T-helper 9 cell (primary cell): ENCODE measurements at places on chromosomes 12 and 14.

DNA sequence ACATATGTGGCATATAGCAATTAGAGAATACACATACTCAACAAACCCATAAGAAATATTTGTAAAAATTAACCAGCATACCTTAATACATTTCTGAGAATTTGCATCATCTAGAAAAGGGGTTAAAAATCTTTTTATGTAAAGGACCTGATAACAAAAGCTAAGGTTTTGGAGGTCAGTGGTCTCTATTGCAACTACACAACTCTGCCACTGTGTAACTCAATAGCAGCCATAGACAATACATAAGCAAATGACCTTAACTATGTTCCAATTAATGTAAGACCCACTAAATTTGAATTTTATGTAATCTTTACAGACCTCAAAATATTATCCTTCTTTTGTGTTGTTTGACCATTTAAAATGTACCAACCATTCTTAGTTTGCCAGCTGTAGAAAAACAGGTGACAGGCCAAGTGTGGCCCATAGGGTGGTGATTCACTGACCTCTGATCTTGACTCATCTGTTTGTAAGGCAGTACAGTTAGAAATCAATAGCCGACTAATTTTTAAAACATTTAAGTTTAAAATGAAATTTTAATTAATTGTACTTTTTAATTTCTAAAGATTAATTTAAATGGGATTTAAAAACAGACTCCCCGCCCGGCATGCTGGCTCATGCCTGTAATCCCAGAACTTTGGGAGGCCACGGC, 7.4 kb upstream of the EPS8 start:
- no peak for DNase-seq

DNA sequence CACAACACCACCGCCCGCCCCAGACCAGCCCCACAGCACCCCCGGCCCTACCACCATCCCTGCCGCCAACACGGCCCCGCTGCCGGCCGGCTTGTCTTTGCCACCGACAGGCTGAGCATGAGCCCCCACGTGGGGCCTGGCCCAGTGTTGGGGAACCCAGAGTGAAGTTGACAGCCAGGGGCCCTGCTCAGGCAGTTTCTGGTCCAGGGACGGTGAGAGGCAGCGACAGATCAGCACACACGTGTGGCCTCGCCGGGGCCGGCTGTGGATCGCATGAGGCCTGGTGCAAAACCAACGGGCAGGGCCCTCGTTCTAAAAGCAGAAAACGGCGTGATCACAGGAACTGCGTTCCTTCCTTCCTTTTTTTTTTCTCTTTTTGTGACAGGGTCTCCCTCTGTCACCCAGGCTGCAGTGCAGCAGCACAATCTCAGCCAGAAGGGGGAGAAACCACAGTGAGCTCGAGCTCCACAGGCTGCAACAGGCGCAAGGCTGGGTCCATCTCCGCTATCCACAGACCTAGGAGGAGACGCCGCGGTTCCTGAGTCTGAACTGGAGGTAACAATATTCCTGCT, 50.5 kb upstream of the FBRSL1 start:
- DNase-seq: no peak

- no peak for DNase-seq
These were observed 196.2 kb upstream of the FOXG1 start for GRCh38 chr14:28570391-28570790.

DNA sequence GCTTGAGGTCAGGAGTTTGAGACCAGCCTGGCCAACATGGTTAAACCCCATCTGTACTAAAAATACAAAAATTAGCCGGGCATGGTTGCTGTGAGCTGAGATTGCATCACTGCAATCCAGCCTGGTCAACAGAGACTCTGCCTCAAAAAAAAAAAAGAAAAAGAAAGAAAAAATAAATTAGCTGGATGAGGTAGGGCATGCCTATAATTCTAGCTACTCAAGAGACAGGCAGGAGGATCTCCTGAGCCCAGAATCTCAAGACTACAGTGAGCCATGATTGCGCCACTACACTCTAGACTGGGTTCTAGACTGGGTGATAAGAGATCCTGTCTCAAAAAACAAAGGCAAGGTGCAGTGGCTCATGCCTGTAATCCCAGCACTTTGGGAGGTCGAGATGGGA, 16.9 kb downstream of the PPP4R3A start:
- no peak for DNase-seq

GRCh38 chr12:46556819-46557524, 184.4 kb upstream of the SLC38A2 start:
- DNase-seq: no peak
